ENCODE measurements at places on chromosomes 13 and 19. TPM values are rescaled to one million over a fixed set of nuclear protein-coding genes. Genes with fewer than 3 reads are reported as not detected.

DNA sequence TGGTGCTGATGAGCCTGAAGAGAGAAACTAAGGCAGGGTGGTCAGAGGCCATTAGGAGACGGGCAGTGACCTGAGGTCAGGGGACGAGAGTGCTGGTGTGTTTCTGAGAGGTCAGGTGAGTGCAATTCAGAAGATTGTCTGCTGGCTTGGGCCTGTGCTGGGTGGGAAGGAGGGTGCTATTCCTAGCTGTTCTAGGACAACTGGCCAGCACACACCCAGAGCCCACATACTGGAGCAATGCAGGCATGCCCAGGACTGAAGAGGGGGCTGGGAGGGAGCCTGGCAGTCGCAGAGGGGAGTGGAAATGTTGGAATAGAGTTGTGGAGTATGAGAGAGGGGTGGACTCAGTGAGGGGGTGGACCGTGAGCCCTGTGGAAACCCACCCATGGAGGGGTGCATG lies 16.5 kb downstream of the ARHGEF7 start:
- no peak for DNase-seq

DNA sequence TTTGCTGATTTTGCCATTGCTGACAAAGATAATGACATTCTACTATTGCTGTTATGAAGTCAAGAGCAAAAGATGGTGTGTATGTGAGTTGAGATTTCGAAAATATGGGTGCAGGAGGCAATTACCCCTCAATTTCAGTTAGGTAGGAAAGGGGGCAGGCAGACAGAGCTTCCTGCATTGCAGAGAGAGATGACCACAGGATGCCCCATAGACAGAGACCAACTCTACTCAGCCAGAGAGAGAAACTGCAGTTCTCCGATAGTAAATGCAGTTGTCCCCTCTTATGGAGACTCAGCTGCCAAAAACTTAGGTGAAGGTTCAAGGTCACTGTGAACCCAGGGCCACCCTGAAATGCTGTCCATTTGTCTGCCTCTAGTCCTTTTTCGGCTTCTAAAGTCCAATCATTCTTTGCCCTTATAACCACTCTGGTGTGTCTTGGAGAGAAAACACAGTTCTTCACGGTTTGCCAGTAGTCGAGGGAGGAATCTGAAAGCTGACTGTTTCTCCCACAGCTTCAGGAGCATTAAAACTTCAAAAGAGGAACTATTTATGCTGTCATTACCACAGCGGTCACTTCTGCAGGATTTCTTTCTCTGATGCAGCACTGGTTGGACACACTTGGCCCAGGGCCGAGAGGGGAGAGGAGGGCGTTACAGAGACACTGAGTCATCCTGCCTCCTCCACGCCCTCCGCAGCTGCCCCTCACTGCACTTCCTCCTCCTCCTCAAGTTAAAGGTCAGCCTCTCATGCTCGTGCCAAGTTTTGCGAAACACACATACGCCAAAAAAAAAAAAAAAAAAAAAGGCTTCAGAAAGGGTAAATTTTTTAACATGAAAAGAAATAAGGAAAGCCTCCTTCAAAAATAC lies 264.3 kb downstream of the FOXO1 start:
- DNase-seq, result peak; percentile 98

The ZNF728 gene
- not detected for total RNA-seq

DNA sequence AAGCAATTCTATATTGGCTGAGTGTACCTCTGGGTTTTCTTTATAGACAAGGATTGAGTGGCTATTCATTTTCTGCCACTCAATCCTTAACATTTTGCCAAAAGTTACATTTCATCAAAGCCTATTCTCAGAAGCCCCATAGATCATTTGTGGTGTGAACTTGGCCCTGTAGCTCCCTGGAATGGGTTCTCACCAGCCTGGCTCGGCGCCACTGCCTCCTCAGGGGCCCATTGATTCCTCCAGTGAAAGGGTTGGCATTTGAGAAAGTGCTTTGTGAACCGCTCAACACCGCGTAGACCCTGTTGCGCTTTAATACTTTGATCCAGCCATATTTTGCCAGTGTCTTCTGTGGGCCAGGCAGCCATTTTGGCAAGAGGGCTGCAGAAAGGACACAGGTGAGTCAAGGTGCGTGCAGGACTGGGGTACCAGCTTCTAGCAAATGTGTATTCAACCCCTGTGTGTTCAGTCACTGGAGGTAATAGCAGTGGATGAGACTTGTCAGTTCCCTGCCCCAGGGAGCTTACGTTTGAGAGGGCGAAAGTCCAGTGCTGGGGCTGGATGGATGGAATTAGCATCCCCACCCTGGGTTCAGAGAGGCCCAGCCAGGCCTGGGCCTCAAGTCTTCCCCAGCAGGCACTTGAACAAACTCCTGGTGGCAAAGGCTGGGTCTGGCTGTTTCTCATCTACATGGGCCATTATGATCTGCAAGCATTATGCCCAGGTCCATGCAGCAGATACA lies 3.8 kb downstream of the RAB8A start:
- DNase-seq, result no peak

DNA sequence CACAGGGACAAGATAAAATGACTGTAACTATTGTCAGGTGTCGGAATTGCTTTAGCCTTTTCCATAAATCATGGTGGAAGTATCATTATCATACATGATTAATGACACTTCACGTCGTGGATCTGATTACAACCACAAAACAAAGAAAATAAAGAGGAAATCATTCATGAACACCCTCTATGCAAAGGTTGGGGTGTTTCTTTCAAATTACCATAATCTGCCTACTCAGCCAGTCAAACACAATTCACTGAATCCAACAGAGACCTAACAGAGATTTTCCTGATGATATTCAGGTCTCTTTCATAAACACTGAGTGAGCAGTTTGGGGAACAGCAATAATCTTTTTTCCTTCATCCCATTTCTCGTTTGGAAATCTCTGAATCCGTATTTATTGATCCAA lies 625.6 kb downstream of the DCT start:
- no peak for DNase-seq

The MRPL34 gene
- 48.2 TPM for total RNA-seq

DNA sequence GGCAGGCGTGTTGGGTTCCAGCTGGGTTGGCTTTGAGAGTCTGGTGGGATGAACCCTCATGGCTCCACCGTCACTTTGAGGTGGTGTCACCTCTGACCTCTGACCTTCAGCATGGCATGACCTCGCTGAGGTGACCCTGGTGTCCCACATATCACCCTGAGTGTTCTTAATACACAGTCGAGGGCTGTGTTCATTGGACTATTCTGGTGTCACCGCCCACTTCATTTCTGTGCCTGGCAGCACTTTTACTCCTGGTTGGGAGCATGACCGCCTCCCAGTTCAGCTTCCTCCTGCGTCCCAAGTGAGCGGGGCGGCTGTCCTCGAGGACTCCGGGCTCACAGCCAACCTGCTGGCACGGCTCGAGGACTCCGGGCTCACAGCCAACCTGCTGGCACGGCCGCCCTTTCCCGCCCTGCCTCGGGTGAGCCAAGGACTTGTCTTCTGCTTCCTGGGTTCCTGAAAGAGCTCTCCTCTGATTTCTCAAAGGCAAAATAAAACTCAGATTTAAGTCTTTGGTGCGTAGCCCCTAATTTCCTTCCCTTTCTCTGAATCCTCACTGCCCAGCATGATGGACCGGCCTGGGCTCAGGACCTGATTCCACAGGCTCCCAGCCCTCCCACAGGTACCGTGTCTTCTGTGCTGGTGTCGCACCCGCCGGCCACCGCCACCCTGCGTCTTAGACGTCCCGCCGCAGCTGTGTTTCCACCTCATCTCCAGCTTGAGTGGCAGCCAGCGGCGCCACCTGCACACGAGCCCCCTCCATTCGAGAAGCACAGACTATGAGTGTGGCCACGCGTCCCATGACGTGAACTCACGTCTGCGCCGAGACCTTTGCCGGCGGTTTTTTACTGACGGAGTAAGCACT lies 10.4 kb downstream of the ATP4B start:
- DNase-seq, result peak; percentile 81

DNA sequence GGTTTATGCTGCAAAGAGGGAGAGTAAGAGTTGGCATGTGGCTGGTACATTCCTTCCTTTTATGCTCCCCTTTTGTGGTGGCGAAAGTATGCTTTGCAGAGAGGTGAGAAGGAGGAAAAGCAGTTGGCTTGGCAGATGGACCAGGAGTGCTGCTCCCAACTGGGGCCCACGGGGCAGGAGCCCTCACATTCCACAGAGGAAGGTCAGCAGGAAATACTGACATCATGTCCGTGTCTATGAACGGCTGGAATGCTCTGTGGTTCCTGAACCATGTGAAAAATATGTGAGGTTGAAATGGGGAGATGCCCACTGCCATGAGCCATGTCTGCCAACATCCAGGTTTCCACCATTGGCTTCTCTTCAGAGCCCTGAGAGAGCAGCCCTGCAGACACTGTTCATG lies 33.3 kb upstream of the GAS6 start:
- peak; percentile 99 for DNase-seq

DNA sequence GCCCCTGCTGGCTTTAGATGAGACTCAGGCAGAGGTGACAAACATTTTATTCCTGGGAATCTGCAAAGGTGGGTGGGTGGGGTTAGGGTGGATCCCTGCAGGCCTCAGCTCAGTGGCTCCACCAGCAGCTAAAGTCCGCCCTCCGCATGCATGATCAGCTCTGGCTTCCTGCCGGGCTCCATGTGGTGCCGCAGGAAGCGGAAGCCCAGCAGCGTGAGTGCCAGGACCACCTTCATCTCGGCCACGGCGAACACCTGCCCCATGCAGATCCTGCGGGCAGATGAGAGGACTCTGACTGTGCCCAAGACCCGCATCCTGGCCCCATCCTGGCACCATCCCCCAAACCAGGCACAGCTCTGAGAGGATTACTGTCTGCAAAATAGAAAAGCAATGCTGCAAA lies 26.3 kb downstream of the CYP4F2 start:
- DNase-seq, result no peak

GRCh38 chr19:41537789-41538188 lies 38.2 kb upstream of the CEACAM21 start:
- peak; percentile 8 for DNase-seq

- DNase-seq, result no peak
Measured at GRCh38 chr19:1512671-1513498, at the start of gene ADAMTSL5. TSS of gene ADAMTSL5 (minus strand) at chr19:1513019. CDS start at chr19:1510943, 2,076 bp downstream.

The GPR12 gene
- total RNA-seq, result not detected

The CNN2 gene
- 145 TPM for total RNA-seq

DNA sequence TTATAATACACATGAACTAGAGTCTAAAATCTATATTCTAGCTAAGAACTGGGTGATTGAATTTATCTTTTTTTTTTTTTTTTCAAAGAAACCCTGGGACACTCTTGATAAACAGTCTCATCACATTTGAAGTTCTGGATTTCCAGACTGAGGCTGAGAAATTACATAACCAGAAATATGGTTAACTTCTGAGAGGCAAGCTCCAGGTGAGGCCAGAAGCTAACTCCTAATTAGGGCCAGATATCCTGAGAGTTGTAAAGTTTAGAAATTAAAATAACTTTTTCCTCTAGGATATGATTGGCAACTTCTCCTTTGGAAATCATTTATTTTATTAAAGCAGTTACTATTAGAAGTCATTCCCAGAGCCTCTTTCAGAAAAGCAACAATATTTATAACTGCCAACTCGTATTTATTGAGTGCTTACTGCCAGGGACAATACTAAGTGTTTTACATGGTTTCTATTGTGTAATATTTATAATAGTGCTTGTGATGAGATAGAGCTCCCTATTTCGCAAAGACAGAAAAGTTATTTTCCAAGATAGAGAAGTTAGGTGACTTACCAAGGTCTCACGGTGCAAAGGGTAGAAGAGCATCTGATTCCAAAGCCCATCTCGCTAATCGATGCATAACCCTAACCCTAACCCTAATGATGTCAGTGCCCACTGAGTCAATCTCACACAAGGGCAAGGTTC lies 187.7 kb downstream of the DCT start:
- no peak for DNase-seq

- DNase-seq, result no peak
Measured at GRCh38 chr19:48955308-48955958, 758 bp downstream of the BAX start.

GRCh38 chr13:23567906-23568460 lies 2.2 kb upstream of the TNFRSF19 start:
- DNase-seq, result peak; percentile 26

The KLK15 gene
- not detected for total RNA-seq

- no peak for DNase-seq
Measured at GRCh38 chr13:109476001-109476400, 310.4 kb downstream of the IRS2 start.

- DNase-seq, result no peak
Measured at GRCh38 chr13:110297011-110297410, 9.9 kb downstream of the COL4A1 start.

The PRTN3 gene
- not detected for total RNA-seq

- peak; percentile 30 for DNase-seq
Measured at GRCh38 chr13:113929628-113930615, 44.0 kb downstream of the C13orf46 start.

DNA sequence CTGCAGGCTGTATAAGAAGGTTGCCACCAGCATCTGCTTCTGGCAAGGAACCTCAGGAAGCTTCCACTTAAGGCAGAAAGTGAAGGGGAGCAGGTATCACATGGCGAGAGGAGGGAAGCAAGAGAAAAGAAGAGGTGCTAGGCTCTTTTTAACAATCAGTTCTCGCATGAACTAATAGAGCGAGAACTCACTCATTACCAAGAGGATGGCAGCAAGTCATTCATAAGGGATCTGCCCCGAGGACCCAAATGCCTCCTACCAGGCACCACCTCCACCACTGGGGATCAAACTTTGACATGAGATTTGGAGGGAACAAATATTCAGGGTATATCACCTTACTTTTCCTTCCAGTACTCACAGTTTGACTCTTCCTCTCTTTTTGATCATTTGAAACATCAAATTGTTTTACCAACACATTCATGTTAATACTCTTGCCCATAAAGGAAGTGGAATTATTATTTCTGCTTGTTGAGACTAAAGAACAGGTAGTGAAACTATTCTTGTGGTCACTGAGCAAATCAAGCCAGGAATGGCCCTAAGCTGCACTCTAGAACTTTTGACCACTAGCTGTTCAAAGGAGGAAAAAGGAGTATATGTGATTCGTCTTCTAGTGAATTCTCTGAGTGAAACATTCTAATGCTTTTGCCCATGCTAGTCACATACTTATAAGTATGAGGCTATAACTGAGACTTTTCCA lies 45.0 kb downstream of the LACC1 start:
- DNase-seq, result no peak

The ZNF835 gene
- not detected for total RNA-seq

GRCh38 chr19:48043675-48044258 lies at the start of gene CABP5:
TSS of gene CABP5 (minus strand) at chr19:48044079. CDS start at chr19:48043922, 157 bp downstream.
- no peak for DNase-seq

The PROZ gene
- not detected for total RNA-seq

GRCh38 chr13:94073007-94073744 lies 406.3 kb downstream of the DCT start:
- DNase-seq, result peak; percentile 77

Data from LHCN-M2 (cell line).